A549 (cell line): ENCODE measurements at places on chromosomes 11 and 22.
A peak's percentile ranks its signal among the peaks of the same experiment; 100 is the strongest.

DNA sequence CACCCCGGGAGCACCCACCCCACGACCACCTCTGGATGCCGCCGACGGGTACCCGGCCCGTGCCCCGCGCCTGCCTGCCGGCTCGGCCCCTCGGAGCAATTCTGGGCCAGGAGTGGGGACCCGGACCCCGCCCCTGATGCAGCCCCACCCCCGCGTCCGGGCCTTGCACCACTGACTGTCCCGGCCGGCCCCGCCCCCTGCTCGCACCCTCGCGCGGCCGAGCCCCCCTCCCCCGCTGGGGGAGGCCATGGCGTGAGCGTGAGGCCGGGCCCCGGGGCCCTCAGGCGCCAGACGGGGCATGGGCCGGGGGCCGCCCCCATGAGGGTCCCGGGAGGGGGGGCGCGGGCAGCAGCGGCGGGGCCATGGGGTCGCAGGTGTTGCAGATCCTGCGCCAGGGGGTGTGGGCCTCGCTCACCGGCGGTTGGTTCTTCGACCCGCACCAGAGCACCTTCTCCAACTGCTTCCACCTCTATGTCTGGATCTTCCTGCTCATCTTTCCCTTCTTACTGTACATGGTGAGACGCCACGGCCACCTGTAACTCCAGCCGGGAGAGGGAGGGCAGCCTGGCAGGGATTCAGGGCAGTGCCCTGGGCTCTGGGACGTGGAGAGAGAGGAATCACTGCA is 486 bp downstream of the PCNX3 start:
- DNase-seq: peak; percentile 46

DNA sequence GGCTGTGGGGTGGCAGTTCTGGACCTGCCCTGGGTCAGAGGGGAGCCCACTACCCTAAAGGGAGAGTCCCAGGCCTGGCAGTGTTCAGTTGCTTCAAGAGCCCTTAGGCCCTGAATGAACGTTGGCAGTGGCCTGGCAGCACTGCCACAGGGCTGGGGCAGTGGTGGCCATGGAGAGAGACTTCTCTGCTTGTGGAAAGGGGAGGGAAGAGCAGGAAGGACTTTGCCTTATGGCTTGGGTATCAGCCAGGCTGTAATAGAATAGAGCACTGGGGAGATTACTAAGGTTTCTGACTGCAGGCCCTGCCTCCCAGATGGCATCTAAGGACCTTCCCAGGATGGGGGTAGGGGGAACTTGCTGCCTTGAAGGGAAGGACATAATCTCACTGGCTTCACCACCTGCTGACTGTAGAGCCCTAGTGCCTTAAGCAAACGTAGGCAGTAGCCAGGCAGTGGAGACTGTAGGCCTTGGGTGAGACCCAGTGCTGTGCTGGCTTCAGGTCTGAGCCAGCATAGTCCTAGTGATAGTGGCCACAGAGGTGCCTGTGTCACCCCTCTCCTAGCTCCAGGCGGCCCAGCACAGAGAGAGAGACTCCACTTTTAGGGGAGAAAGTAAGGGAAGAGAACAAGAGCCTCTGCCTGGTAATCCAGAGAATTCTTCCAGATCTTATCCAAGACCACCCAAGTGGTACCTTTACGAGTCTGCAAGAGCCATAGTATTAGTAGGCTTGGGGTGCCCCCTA is 27.6 kb downstream of the PLA2G6 start:
- no peak for DNase-seq

GRCh38 chr11:117950301-117950700 is 21.1 kb upstream of the TMPRSS13 start:
- no peak for DNase-seq

DNA sequence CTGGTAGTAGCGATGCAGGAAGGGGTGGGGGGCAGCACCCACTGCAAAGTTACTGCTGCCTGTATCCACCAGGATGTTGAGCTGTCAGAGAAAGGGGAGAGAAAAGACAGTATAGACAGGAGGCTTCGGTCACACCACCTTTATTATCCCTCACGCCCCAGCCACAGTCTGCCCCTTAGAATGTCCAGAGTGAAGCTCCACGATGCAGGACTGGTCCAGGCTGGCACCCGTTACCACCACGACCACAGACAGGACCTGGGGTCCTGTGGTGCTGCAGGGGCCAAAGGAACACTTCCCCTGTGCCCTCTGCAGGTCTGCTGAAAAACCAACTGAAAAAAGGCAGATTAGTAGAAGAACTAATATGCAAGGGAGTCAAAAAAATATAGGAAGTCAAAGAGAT is 5.7 kb downstream of the BACE1-AS start:
- no peak for DNase-seq
